Activated CD4-positive, alpha-beta memory T cell treated with anti-CD3 and anti-CD28 coated beads for 36 hours (primary cell): ENCODE measurements at places on chromosomes 1 and 21.

DNA sequence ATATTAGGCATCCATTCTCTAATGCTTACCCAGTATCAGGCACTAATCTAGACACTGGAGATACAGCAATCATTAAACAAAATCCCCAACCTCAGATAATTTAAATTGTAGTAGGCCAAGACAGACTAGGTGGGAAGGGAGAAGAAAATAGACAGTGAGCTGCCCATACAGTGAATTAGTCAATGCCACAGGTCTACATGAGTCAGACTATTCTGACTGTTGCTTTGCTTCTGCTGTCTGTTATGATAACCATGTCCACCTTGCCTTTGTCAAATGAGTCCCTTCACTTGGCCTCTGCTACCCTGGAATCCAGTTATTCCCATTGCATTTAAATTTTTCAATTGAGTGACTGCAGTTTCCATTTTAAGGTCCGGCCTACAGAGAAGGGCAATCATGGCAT is 59.5 kb downstream of the PIK3R3 start:
- no peak for DNase-seq

DNA sequence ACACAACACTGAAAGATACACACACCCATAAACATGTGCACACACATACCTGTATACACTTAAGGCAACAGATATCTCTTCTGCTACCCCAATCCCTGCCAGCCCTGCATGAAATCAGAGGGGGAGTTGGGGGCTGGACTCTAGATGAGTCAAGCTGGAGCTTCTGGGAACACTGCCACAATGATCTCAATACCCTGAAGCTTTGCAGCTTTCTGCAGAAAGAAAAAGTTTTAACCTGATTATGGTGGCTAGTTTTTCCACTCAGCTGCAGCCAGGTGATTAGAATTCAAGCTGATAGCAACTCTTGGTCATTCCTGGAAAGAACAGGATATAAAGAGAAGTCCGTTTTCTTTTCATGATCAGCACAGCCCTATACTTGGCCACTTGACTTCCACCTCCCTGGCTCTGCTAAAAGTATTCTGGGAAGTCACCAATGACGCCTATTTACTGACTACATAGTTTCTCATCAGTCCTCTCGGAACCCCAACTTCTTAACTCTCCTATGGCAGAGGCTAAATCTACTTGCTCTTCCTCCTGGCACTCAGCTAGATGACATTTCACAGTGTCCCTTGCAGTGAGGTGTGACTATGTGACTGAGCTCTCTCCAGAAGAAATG is 20.7 kb upstream of the DNASE2B start:
- no peak for DNase-seq

GRCh38 chr1:87450615-87451209 is 122.0 kb downstream of the LMO4 start:
- DNase-seq = peak; percentile 60

GRCh38 chr1:95226781-95227660 is 7.0 kb upstream of the RWDD3 start:
- DNase-seq = no peak

GRCh38 chr1:53346814-53347176 is 18.9 kb upstream of the LRP8 start:
- no peak for DNase-seq

DNA sequence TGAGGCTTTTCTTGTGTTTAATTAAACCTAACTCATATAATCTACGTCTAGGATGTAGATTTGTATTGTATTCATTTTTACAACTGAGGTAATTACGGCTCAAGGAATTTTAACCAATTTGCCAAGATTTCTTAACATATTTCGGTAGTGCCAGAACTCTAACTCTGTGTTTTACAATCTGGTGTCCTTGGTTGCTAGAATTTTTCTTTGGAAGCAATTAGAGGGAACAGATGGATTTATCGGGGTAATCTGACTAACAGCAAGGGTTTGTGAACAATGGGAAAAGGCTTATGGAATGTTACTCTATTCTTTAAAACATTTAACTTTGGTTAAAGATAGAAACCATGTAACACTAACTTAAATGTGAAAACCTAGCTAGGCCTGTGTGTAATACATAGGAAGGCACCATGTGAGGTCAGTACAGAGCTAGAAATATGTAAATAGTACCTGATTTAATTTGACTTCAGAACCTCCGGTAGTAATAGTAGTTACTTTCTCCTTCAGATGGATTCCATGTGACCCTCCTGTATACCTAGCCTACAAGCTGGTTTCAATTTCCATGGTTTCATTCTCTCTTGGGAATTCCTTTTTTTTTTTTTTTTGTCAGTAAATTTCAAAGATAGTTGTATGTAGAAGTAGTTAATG is 1.2 kb downstream of the MTF2 start:
- DNase-seq = no peak

DNA sequence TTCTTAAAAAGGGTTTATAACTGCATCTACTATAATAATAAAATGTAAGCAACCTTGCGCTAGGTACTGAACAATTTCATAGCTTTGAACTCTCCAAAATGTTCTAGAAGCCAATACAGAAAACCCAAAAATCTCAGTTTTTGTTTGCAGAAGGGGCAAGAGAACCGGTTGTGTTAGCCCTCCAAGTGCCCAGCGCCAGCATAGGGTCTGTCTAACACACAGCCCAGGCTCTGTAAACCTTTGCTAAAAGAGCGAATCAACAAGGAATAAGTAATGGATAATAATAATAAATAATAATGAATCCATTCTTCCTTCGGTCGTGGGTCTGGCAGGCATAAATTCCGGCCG is 333 bp upstream of the CHAF1B start:
- DNase-seq = no peak

GRCh38 chr1:181452746-181453145 is 30.6 kb upstream of the CACNA1E start:
- no peak for DNase-seq

DNA sequence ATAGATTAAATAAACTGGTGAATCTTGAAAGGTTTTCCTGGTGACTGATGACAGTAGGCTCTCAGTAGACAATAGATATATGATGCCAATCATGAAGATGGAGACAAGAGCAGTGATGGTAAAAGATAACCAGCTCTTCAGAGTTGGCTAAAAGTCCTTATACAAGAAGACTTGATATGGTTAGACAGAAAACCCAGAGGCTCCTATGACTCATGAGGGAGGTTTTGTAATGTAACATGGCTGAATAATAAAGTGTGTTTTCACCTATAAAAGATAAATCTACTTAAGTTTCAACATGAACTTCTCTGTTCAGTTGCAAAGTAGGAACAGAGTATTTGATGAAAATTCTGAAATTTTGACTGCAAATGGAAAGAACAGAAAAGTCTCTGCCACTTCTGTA is 12.7 kb upstream of the CRNN start:
- no peak for DNase-seq

DNA sequence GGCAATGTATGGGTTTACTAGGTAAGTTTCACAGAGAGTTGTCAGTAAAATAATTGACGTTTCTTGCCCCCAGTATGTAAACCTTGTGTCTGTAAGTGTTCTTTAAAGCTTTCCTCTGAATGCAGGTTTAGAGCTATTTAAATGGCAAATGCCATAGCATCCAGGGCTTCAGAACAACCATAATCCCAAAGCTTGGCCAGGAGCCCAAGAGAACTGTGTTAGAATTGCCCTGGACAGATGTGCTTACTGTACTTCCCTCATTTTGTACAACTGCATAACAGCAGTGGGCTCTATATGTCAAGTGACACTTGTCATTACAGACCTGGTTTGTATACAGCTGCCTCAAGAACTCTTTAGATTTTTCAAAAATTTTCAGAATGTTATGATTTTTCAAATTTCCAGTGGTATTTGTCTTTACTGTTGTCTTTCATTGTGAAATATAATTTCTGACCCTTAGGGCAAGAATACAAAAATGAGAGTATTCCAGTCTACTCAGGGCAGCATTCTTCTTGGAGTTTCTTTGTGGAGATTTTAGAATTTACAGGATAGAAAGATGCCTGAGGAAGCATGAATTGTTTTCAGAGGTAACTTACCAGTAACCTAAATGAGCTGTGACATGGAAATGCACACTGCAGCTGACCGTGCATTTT is 136.9 kb upstream of the L1TD1 start:
- DNase-seq = no peak

GRCh38 chr1:220748089-220748934 is at the start of gene MTARC2:
Gene MTARC2 (plus strand): TSS chr1:220748322. CDS start chr1:220748532, 210 bp downstream.
- peak; percentile 14 for DNase-seq
